D721Med (cell line): ENCODE measurements at places on chromosomes 2 and 18.

GRCh38 chr2:202375609-202376408, at the start of gene BMPR2:
TSS of gene BMPR2 (plus strand) at chr2:202376327. CDS start at chr2:202377475, 1,148 bp downstream.
- DNase-seq, result no peak

- no peak for DNase-seq
Observed at GRCh38 chr2:236510034-236510433, 59.6 kb upstream of the ACKR3 start.

- no peak for DNase-seq
Observed at GRCh38 chr18:4842287-4842686, 354.8 kb downstream of the AKAIN1 start.

GRCh38 chr18:73780218-73780617, 367.4 kb downstream of the FBXO15 start:
- no peak for DNase-seq

DNA sequence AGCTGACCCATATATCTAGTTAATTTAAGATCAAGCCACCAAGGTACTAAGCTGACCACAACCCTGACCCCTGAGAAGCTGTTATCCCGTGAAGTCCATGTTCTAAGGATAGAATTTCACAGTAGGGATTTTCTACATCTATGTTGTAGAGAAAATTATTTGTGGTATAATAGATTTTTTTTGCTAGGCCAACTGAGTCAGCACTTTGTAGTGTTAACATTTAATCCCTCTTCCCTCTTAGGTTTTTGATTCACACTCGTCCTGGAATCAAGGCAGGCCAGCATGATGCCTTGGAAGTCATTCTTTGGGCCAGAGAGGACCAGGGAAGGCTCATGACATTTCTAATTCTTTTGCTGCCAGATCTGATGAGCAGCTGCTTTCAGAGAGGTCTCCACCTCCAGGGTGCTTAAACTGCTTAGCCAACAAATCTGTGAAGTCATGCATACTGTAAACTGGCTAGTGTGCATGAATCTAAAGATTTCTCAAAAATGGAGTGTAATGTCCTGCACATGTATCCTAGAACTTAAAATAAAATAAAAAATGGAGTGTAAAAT, 102.5 kb downstream of the RBM43 start:
- no peak for DNase-seq

DNA sequence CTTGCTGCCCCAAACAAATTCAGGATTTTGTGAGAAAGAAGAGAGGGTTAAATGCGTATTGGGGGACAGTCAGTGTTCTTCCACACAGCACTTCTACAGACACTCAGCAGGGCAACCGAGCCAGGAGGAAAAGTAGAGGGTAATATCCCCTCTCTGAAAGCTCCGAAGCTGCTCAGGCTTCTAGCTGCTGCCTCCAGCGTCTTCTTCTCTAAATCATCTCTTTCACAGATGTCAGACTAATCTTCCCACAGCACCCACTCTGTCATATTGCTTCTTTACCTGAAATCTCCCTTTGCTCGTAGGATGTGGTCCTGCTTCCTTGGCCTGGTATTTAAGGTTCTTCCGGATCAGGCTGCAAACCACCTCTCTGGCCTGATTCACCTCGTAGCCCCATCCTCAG, 117.6 kb upstream of the HAAO start:
- DNase-seq, result no peak

- DNase-seq, result no peak
Observed at GRCh38 chr18:62606106-62606505, 83.3 kb downstream of the ZCCHC2 start.

GRCh38 chr2:43220760-43221123, 5.7 kb downstream of the ZFP36L2 start:
- no peak for DNase-seq

DNA sequence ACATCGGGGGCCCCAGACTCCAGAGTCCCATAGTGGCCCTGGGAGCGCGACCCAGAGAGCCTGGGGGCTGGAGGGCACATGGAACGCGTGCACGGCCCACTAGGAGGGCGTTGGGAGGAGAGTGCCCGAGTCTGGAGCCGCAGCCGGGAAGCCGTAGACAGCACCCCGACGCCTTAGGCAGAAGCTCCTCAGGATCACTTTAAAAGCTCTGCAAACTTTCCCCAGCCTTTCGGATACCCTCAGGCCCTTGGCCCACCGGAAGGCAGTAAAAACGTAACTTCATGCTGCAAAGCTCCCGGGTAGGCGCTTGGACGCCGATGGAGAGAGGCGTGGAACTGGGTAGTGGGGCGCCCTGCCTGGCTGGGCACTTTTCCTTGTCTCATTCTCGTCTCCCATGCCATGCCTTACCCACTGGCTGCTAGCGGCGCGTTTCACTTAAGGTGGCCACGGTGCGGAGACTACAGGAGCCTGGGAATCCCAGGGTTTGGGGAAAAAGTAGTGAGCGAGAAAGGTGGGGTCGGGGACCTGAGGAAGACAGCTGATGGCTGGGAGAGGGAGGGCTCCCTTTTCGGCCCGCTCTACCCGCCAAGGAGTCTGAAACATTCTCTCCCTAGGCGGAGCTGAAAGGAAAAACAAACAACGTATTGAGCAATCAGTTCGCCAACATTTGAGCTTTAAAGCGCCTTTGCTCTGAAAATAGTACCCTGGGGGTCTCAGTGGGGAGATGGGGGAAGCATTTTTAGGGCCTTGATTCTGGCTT, 141.8 kb downstream of the MEIS1 start:
- DNase-seq, result no peak

DNA sequence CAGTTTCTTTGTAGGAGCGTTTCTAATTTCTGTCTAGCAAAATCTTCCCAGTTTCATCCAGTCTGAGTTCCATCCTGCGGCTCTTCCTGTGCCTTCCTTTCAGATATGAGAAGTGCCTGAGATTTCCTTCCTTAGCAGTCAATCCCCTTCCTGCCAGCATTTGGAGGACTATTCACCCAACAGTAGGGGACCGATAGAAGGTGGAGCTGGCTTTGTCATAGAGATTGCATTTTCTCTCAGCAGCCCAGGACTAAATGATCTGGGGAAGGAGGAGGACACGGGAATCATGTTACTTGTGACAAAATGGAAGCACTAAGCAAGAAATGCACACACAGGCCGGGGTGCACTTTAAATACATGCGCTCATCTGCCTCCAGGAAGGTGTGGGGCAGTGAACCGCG, 5.6 kb upstream of the SMIM21 start:
- no peak for DNase-seq

DNA sequence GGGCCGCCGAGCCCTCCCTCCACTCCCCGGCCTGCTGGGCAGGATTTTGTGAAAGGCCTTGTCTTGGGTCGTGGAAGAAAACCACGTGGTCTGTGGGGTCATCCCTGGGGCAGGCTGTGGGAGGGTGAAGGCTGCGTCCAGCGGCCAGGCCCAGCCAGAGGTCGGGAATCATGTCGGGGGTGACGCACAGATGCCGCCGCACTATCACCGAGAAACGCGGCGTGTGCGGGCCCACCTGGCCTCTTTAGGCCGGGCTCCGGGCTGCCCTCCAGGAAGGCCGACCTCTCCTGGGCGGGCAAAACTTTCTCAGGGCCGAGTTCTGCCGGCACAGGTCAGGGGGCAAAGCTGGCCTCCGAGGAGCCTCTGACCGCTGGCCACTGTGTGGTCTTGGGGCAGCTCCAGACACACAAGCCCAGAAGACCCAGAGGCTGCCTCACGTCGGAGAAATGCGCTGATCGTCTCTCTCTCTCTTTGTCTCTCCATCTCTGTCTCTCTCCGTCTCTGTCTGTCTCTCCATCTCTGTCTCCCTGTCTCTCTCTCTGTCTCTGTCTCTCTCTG, 28.4 kb downstream of the NFATC1 start:
- no peak for DNase-seq

- DNase-seq, result no peak
Observed at GRCh38 chr18:75551071-75551470, 123.6 kb upstream of the SMIM21 start.

GRCh38 chr2:101717071-101717845, 19.8 kb downstream of the MAP4K4 start:
- DNase-seq, result no peak

- DNase-seq, result no peak
Observed at GRCh38 chr18:39647627-39648534, 2082.3 kb upstream of the CELF4 start.

GRCh38 chr2:238973038-238973739, 125.3 kb downstream of the TWIST2 start:
- DNase-seq, result no peak

DNA sequence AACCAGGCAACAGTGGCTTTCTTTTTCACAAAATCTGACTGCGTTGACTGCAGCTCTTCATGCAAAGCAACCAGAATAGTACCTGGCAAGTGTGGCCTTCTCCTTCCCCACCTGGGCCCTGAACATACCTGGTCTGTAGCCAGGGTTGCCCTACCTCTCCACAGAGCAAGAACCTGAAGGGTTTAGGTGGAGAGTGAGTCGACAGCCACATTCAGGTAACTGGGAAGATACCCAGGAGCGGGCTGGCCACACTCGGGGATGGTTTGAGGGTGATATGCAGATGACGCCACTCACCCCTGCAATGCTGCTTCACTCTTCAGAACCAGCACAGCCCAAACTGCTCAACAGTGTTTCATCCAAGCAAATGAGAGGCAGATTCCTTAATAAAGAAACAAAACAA, 117.3 kb downstream of the TTC32 start:
- no peak for DNase-seq

- DNase-seq, result no peak
Observed at GRCh38 chr2:241074901-241075540, 27.1 kb downstream of the MTERF4 start.

- no peak for DNase-seq
Observed at GRCh38 chr2:25418944-25419677, 77.4 kb upstream of the DNMT3A start.

DNA sequence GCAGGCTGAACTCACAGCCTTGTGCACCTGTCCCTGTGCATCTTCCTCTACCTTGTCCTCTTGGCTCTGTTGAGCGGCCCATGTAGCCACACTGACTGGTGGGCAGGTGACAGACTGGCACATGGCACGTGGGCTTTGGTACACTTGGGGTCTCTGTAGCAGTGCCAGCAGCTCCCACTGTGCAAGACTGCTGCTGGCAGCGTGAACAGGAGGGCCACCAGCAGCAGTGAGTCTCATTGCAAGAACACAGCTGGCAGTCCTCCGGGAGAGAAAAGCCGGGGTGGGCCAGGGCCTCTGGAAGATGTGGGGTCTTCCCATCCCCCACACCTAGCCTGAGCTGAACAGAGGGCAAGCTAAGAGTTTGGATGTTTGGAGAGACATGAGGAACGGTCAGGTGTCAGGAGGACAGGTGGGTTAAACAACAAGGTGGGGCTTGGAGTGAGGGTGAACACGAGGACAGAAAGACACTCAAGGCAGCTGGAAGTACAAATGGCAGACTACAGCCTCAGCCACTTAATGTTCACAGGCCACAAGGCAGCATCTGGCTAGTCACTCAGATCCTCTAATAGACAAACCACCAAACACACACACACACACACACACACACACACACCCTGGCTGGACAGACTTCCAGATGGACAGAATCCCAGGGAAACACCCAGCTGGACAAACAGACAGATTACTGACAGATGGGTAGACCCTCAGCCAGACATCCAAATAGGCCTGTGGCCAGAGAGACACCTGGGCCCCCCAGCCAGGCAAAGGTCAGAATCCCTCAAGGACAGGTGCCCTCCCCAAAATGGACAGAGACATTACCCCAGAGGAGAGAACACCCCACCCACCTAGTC, 2.3 kb upstream of the PTPN18 start:
- DNase-seq, result no peak

DNA sequence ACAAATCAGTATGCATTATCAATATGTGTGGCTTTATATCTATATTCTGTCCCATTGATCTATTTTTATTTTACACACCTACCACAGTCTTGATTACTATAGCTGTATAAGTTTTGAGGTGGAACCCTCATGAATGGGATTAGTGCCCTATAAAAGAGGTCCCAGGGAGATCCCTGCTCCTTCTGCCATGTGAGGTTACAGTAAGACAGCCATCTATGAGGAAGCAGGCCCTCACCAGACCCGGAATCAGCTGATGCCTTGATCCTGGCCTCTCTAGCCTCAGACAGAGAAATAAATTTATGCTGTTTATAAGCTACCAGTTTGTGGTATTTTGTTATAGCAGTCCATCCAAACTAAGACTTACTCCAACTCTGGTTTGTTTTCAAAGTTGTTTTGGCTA, 54.9 kb downstream of the HNRNPLL start:
- no peak for DNase-seq

- DNase-seq, result no peak
Observed at GRCh38 chr2:210128961-210129360, 42.2 kb downstream of the KANSL1L start.

DNA sequence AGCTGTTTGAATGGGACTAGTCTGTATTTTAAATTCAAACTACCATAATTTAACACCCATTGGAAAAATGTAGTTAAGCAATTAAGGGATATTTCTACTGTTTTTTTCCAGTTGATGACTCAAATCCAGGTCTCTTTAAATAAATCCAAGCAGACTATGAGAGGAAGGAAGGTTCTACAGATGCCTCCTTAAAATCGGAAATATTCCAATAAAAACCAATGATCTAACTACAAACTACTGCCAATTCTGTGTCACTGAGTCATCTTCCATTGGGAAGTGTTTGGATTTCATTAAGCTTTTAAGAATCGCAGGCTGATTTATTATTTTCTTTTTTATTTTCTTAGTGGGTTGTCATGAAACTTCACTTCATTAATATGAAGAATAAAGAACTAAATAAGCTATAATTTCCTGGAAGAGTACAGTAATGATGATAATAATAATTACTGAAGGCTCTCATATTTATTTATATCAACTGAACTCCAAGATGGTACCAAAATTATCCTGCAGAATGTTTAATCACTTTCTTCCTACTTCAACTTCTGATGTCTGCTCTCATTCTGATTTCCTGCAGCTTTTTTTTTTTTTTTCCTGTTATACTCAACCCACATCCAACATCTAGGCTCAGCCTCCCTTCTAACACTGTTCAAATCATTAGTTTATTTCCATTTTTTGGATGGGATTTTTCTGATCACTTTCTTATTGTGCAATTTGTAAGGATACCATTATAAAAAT, 166.3 kb upstream of the FN1 start:
- DNase-seq, result no peak

- no peak for DNase-seq
Observed at GRCh38 chr18:191725-192124, 33.4 kb downstream of the USP14 start.

- no peak for DNase-seq
Observed at GRCh38 chr18:67109535-67109934, 407.0 kb downstream of the DSEL start.
